MV-4-11 (cell line): ENCODE measurements at places on chromosomes 11 and 22.
A peak's percentile ranks its signal among the peaks of the same experiment; 100 is the strongest.

- DNase-seq: no peak
Measured at GRCh38 chr11:66371627-66372415, at the start of gene SLC29A2. SLC29A2 (minus strand) TSS chr11:66371760; CDS start chr11:66371591, 169 bp downstream.

DNA sequence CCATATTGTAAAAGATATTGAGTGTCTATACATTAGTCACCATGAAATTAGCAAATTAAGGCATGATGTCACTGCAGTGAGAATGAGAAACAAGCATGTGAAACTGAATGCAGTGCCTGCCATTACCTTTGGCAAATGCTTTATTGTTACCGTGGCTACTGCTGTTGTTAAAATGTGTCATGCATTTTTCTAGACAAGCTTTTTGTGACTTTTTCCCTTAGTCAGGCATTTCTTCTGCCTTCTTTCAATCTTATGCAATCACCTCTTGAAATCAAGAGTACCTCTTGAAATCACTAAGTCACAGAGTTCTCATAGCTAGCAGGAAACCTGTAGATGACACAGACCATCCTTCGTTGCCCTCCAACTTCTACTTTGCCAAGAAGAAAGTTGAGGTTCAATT is 461.7 kb upstream of the TENM4 start:
- no peak for DNase-seq

DNA sequence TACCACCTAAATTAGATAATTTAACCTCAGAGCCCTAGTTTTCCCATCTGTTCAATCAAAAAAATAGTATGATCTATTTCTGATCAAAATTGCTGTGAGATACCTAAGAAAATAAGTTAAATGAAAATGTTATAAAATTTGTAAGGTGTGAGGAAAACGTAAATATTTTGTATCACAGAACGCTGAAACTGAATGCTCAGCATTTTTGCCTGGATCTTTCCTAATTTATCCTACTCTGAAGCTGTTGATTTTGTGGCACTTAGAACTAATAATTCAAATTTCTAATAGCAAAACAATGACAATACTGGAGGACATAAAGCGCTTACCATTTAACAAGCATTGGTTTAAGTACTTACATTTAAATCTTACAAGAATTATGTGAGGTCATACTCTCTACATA is 674.2 kb downstream of the FAM181B start:
- DNase-seq: no peak

- no peak for DNase-seq
Measured at GRCh38 chr11:45578316-45578715, 87.1 kb downstream of the CHST1 start.

DNA sequence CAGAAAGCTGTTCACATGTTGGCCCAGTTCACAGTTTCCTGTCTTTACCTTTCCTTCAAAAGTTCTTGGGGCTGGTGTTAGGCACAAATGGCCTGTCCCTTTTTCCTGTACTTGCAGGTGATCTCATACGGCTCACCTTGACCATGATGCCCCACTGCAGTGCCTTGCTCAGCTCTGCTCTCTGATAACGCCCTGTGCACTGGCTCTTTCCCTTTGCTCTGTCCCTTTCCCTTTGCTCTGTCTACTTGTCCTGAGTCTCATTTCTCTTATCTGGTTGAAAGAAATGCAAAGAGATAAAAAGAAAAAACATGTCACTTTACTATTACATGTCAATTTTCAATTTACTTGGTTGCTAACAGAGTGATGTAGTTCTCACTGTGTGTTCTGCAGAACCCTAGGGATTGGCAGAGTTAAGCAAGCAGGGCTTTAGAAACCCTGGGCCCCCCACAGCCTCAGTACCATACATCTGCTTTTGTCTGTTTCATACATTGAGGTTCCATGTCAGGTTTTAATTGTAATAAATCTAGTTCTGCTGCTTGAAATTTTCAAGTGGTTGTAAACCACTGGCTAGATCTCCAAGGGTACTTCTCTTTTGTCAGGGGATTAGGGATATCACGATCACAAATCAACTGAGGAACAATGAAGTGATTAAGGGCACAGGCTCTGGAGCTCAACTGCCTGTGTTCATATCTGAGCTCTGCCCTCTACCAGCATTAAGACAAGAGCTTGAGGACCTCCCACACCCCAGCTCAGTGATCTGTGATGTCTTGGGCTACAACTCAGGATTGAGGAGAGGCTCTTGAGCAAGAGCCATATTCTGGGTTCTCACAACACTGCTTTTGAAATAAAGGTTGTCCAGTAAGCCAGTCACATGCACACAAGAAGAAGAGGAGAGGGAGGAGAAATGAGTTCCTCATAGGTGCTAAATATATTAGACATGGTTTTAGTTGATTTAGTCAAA is 16.3 kb upstream of the SORL1 start:
- peak; percentile 88 for DNase-seq

DNA sequence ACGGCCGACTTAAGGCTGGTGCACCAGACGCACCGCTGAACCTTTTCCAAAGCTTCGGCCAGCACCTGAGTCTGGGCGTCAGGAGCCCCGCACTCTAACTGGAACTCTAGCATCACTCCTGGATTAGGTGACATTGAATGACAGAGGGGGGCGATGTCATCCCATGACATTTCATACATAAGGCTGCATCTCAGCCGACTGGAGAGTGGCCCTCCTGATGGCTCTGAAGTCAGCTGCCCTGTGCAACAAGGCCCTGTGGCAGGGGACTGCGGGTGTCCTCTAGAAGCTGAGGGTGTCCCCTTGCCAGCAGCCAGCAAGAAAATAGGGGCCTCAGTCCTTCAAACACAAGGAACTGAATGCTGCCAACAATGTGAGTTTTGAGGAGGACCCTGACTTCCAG is 10.1 kb upstream of the FADS3 start:
- DNase-seq: no peak
